ENCODE measurements at places on chromosomes 16 and 17.
A peak's percentile ranks its signal among the peaks of the same experiment; 100 is the strongest.

GRCh38 chr17:18259621-18260331 is 686 bp upstream of the MIEF2 start:
- DNase-seq, result no peak

GRCh38 chr16:2436110-2436509 is 6.9 kb downstream of the CCNF start:
- DNase-seq, result no peak

DNA sequence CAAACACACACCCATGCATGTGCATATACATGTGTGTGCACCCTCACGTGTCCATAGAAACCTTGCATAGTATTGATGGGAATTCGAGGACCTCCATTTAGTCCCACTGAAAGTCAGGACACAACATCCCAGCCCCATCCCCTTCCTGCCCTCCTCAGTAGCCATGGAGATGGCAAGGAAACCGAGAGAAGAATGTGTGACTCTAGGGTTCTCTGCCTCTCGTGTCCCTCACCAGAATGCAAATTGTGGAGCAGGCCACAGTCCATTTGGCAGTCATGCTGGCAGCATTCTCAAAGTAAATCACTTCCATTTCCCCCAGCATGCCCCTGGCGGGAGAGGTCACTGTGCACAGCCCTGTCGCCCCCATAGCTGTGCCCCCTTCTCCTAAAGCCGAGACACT is 141.1 kb downstream of the MSI2 start:
- DNase-seq, result no peak

GRCh38 chr16:31202414-31203375 is at the start of gene PYCARD:
TSS of gene PYCARD (minus strand) at chr16:31202760. CDS start at chr16:31202690, 70 bp downstream.
- DNase-seq, result no peak

DNA sequence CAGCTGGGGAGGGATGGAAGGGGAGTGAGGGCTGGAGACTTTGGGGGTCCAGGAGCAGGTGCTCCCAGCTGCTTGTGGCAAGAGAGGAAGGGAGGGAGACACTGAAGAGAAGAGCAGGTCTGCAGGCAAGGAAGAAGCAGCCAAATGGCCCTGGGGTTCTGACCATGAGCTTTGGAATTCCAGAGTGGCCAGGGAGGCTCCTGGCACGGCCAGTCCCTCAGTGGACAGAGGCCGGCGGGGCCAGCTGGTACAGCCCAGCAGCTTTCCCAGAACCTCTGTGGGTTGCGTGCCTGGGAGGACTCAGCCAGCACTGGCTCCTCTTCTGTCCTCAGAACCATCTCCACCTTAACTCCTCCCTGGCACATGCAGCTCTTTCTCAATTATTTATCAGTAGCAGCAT is 233.0 kb downstream of the MSI2 start:
- DNase-seq, result no peak

GRCh38 chr17:45013021-45013997 is 38.1 kb downstream of the DCAKD start:
- no peak for DNase-seq

DNA sequence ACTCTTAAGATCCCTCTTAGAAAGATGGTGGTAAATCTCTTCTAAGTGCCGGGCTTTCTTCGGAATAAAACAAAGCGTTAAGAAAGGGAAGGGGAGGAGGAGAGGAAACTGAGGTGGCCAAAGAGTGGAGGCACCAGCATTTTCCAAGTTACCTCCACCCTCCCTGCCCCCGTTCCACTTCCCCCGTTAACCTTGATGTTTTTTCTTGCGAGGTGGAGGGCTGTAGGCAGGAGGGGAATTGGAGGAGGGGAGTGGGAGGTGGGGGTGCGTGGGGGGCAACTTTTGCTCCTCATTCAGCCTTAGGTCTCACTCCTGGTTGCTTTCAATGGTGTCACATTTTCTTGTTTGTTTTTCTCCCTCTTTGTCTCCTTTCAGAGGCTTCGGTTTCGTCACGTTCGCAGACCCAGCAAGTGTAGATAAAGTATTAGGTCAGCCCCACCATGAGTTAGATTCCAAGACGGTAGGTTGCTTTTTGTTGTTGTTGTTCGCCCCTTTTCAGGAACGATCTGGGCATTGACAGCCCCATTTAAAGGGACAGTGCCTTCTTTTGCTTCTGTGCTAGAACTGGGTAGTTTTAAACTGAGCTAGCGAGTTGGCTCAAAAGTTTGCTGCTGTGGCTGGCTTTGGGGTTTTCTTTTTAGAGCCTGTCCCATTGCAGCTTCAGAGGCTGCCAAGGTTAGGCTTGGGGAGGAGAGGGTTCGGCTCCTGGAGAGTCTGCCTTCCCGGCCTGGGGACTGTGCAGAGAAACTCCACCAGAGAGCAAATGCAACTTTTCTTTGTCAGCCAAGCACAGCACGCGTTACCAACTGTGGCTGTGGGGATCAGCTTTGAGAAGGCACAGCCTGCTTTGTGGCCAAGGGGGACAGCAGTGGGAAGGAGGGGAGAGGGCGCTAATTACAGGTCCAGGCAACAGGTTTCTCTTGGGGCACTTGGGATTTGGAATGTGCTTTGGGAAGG is 1.9 kb downstream of the MSI2 start:
- no peak for DNase-seq

GRCh38 chr17:29238133-29238850 is 8.4 kb upstream of the CRYBA1 start:
- DNase-seq, result no peak

- no peak for DNase-seq
Observed at GRCh38 chr16:56357241-56357764, 68.0 kb downstream of the AMFR start.

DNA sequence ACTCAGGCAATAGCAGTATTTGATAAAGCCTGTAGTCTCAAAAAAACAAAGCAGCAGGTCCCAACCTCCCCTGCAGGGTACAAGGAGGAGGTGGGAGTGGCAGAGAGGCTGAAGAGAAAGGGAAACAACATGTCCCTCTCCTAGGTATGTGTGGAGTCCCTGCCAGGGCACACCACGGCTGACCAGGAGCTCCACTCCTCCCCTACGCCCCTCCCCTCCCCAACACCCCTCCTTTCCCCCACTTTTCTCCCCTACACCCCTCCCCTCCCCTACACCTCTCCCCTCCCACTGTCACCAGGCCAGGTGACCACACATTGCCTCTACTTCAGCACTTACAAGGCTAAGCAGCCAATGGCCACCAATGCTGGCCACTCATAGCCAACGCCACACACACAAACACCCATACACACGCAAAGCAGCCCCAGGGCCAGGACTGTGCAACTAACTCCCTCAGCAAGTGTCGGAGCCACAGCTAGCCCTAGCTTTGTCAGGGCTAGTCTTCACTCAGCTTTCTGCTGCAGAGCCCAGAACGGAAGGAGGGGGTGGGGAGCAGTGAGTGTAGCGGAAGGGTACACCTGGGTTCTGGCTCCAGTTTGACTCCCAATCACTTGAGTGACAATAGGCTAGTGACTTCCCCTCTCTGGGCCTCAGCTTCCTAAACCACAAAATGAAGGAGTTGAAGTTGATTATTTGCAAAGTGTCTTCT is 8.2 kb downstream of the CAVIN1 start:
- DNase-seq, result peak; percentile 62

DNA sequence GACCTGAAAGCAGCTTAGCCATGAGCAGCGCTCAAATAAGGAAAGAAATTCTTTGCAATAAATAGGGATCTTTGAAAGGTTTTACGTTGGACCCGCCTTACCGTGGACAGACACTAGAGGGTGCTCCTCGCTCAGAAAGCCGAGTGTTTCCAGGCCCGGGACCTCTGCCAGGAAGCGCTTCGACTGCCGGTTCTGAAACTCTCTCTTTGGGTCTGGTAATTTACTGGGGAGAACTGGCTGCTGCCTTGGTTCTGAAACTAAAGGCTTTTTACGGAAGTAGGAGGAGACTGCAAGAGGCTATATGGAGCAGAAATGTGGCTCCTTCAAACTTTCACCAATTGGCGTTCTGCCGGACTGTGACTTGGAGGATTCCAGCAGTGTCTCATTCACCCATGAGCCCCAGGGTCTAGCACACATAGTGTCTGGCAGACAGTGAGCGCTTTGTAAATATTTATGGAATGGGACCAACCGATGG is 45.6 kb upstream of the HOXB9 start:
- peak; percentile 50 for DNase-seq

GRCh38 chr17:56881685-56882295 is 32.1 kb downstream of the TRIM25 start:
- DNase-seq, result no peak

DNA sequence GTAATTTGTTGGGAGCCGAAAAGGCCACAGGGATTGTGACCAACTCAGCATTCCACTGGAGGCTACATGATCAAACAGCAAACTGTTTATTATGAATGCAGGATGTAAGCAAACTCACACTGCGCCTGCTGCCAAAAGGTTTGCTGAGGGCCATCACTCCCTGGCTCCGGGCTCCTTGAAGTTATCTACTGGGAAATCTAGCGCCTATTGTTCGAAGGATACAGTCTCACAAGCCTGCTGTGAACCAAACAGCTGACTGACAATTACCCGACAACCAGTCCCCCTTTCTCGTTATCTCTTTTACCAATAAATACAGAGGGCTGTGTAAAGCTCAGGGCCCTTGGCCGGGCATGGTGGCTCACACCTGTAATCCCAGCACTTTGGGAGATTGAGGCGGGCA is 52.5 kb downstream of the BCL7C start:
- no peak for DNase-seq

DNA sequence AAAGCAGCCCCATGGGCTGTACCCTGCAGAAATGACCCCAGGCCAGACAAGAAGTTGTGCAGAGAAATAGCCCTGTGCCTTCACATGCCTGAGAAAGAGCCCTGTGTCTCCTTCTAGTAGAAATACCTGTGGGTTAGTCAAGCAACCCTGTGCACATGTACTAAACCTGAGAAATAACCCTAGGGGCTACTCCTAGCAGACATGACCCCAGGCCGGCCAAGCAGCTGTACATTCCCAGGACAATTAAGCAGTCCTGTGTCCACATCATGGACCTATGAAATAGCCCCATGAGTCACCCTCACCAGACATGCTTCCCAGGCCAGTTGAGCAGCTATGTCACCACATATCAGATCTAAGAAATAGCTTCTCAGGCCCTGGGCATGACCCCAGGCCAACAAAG is 519.7 kb upstream of the CA10 start:
- no peak for DNase-seq
